BE2C (cell line): ENCODE measurements at places on chromosomes 13 and 19.

DNA sequence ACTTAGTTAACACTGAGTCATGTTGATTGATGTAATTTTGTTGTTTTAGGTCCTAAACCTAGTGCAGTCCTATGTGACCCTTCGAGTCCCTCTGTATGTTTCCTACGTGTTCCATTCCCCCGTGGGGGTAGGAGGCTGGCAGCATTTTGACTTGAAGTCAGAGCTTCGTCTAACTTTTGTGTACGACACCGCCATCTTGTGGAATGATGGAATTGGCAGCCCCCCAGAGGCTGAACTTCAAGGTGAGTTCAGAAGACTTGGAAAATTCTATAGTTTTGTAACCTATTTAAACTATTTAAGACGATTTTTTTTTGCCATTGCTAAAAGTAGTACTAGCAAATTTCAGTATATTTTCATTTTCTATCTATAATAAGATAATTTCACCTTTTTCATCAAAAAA lies 117.9 kb downstream of the STOML3 start:
- DNase-seq: peak; percentile 61

DNA sequence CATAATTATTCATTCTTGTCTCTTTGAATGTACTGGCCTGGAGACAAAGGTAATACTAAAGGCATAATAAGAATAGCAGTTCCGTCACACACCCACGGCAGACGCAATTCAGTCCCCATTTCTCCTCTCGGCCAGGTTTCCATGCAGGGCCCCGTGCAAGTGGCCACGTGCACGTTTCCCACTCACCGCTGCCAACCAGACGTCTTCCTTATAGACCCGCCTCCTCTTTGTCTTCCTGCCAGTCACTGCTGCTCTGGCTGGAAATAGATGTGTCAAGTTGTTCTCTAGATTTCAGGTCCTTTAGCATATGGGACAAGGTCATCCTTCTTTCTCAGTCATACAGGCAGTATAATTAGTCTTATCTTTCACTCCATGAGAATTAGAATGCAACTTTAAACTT lies 204.3 kb downstream of the SUCLA2 start:
- DNase-seq: no peak

DNA sequence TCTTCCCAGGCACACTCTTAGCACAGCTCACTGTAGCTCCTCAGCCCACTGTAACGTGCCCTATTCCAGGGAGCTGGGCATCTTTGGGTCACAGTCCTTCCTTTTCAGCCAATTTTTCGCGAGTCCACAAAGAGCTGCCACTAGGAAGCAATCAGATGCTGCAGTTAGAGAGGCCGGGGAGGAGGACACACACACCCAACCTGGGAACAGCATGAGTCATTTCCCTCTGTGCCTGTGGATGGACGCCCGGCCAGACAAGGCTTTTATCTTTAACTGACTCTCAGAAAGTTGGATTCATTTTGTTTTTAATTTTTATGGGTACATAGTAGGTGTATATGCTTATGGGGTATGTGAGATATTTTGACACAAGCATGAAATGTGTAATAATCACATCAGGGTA lies 918.6 kb downstream of the UQCRFS1 start:
- DNase-seq: no peak

DNA sequence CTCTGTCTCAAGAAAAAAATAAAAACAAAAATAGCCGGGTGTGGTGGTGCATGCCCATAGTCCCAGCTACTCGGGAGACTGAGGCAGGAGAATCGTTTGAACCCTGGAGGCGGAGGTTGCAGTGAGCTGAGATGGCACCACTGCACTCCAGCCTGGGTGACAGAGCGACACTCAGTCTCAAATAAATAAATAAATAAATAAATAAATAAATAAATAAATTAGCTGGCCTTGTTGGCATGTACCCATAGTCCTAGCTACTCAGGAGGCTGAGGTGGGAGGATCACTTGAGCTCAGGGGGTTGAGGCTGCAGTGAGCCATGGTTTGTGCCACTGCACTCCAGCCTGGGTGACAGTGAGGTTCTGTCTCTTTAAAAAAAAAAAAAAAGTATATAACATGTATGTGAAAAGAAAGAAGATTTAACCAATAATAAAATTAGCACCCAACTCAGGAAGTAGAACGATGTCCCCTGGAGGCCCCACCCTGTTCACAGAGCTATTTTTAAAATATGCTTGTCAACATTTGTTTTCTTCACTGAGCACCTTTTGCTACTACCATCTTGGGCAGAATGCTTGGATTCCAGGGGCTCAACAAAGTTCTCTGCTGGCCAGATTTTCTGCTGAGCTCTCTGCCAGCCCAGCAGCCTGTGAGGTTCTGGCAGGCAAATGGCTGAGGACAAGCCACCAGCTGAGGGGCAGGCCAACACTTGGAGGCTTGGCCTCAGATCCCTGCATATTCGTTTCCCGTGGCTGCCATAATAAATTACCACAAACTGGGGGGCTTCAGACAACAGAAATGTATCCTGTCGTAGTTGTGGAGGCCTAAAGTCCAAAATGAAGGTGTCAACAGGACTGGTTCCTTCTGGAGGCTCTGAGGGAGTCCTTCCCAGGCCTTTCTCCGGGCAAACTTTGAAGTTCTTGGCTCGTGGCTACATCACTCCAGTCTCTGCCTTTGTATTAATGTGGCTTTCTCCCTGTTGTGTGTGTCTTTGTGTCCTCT lies 5.2 kb downstream of the SLC25A42 start:
- no peak for DNase-seq

- no peak for DNase-seq
Observed at GRCh38 chr13:60311527-60311926, 85.5 kb upstream of the TDRD3 start.
